ENCODE measurements at places on chromosomes 2 and 18.

- no peak for DNase-seq
- H3K4me1 ChIP-seq: peaks cover 8% of the 10 kb centered on the region
- no peaks in the 10 kb centered on the region for H3K36me3 ChIP-seq
- no peak overlapping the region for H3K4me3 ChIP-seq
- no peak overlapping the region for H3K27ac ChIP-seq
These were observed 6.6 kb downstream of the KLHL30 start for GRCh38 chr2:238145046-238145445.

GRCh38 chr2:230879271-230879882, 14.6 kb downstream of the ITM2C start:
- H3K27me3 ChIP-seq: no peaks in the 10 kb centered on the region
- peaks cover 47% of the 10 kb centered on the region for H3K36me3 ChIP-seq
- no peaks in the 10 kb centered on the region for H3K4me1 ChIP-seq
- no peak overlapping the region for H3K27ac ChIP-seq
- H3K4me3 ChIP-seq: no peak overlapping the region

GRCh38 chr2:48328942-48329723, 200.8 kb upstream of the STON1 start:
- H3K4me3 ChIP-seq: no peak overlapping the region
- DNase-seq: no peak
- no peaks in the 10 kb centered on the region for H3K27me3 ChIP-seq
- H3K4me1 ChIP-seq: peaks cover 9% of the 10 kb centered on the region

- H3K4me1 ChIP-seq: no peaks in the 10 kb centered on the region
- H3K36me3 ChIP-seq: no peaks in the 10 kb centered on the region
- no peaks in the 10 kb centered on the region for H3K27me3 ChIP-seq
- no peak overlapping the region for H3K4me3 ChIP-seq
These were observed 84.0 kb upstream of the TMEM200C start for GRCh38 chr18:5979176-5979888.

GRCh38 chr2:218975060-218975777, 9.8 kb downstream of the FEV start:
- peaks cover 45% of the 10 kb centered on the region for H3K27me3 ChIP-seq
- no peaks in the 10 kb centered on the region for H3K36me3 ChIP-seq
- no peak for DNase-seq
- H3K4me3 ChIP-seq: no peak overlapping the region
- H3K27ac ChIP-seq: no peak overlapping the region

GRCh38 chr2:218391202-218391601, 8.5 kb upstream of the CTDSP1 start:
- no peaks in the 10 kb centered on the region for H3K36me3 ChIP-seq
- DNase-seq: no peak
- H3K4me1 ChIP-seq: no peaks in the 10 kb centered on the region
- no peaks in the 10 kb centered on the region for H3K27me3 ChIP-seq

DNA sequence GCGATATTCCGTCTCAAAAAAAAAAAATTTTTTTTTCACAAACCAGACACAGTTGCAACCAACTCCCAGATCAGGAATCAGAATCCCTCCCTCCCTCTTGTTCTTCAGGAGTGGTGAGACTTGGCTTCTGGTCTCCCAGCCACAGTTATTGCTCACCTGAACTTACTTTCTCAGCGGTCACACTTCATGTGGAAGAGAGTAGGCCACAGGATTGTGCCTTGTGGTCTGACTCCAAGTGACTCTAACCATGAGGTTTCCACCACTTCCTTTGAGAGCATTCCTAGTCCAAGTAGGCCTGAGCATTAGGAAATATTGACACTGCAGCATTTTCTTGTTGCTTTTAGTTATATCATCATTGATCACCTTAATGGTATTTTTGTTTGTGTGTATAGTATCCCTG, 12.1 kb downstream of the FMNL2 start:
- H3K4me3 ChIP-seq: no peak overlapping the region
- H3K4me1 ChIP-seq: no peaks in the 10 kb centered on the region
- no peak overlapping the region for H3K27ac ChIP-seq
- no peaks in the 10 kb centered on the region for H3K27me3 ChIP-seq
- H3K36me3 ChIP-seq: no peaks in the 10 kb centered on the region

- no peaks in the 10 kb centered on the region for H3K36me3 ChIP-seq
- no peaks in the 10 kb centered on the region for H3K27me3 ChIP-seq
- no peaks in the 10 kb centered on the region for H3K4me1 ChIP-seq
These were observed 4.6 kb upstream of the LTBP1 start for GRCh38 chr2:32941944-32942690.

DNA sequence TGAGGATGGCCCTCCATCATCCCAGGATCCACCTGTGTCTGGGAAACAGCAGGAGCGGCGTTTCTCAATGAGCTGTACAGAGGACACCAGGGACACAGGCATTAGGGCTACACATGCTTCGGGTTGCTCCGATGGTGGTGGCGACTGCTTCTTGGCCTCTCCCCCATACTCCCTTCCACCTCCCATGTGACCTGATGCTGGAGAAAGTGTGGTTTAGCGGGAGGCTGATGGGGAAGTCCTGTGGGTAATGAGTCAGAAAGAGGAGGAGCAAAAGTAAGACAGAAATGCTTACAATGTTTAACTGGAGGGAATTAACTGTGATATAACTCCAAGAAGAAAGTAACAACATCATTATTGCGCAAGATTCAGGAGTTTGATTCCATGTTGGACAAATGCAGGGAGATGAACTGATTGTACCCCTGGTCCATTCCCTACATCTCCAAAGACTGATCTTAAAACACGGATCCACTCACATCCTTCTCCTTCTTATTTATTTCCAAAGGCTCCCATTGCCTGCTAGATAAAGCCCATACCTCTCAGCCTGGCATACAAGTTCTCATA, 186.6 kb downstream of the NRP2 start:
- no peaks in the 10 kb centered on the region for H3K36me3 ChIP-seq
- no peak for DNase-seq
- no peak overlapping the region for H3K4me3 ChIP-seq
- H3K27me3 ChIP-seq: no peaks in the 10 kb centered on the region
- H3K27ac ChIP-seq: no peak overlapping the region

GRCh38 chr2:195727106-195727505, 70.1 kb downstream of the SLC39A10 start:
- no peaks in the 10 kb centered on the region for H3K27me3 ChIP-seq
- no peaks in the 10 kb centered on the region for H3K36me3 ChIP-seq
- no peak overlapping the region for H3K27ac ChIP-seq
- no peak overlapping the region for H3K4me3 ChIP-seq
- DNase-seq: no peak

DNA sequence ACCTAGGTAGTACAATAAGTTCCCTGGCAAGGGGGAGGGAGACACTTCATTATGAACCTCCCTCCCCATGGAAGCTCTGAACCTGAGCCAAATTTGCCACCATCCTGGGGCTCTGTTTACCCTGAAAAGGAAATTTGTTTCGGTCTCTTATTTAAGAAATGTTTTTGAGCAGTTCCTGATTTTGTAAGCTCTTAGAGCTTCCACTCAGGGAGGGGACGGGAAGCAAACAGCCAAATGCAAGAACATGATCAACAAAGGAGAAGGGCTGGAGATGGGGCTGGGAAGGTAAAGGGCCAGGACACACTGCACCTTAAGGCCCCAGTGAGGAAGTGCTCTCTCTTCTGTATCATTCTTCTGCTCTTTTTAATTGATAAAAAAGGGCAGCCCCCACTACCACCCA, 117.9 kb downstream of the NRP2 start:
- H3K27ac ChIP-seq: peak overlapping the region; percentile 94
- peaks cover 7% of the 10 kb centered on the region for H3K36me3 ChIP-seq
- no peak overlapping the region for H3K4me3 ChIP-seq
- no peaks in the 10 kb centered on the region for H3K27me3 ChIP-seq
- peaks cover 66% of the 10 kb centered on the region for H3K4me1 ChIP-seq

DNA sequence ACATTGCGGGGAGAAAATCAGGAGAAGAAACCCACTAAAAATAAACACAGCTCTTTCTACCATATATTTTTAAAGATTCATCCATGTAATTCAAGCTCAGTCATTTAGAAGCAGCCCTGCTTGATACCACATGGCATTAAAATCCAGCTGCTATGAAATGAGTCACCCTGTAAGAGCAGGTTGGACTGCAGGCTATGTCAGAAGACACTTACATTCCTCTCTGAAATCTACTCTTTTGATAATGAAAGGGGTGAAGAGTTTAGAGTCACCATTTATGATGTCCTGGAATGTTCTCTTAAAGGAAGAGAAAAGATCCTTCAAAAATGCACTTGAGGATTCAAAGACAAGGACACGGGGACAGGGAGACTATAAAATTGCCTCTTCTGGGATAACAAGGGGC, 100.6 kb upstream of the APCDD1 start:
- H3K4me3 ChIP-seq: no peak overlapping the region
- peak overlapping the region; percentile 47 for H3K27ac ChIP-seq
- H3K27me3 ChIP-seq: no peaks in the 10 kb centered on the region
- no peaks in the 10 kb centered on the region for H3K36me3 ChIP-seq
- H3K4me1 ChIP-seq: peaks cover 17% of the 10 kb centered on the region

- no peaks in the 10 kb centered on the region for H3K36me3 ChIP-seq
- no peaks in the 10 kb centered on the region for H3K4me1 ChIP-seq
- no peak overlapping the region for H3K27ac ChIP-seq
- H3K4me3 ChIP-seq: no peak overlapping the region
These were observed 26.4 kb upstream of the GALR1 start for GRCh38 chr18:77223221-77223639.

DNA sequence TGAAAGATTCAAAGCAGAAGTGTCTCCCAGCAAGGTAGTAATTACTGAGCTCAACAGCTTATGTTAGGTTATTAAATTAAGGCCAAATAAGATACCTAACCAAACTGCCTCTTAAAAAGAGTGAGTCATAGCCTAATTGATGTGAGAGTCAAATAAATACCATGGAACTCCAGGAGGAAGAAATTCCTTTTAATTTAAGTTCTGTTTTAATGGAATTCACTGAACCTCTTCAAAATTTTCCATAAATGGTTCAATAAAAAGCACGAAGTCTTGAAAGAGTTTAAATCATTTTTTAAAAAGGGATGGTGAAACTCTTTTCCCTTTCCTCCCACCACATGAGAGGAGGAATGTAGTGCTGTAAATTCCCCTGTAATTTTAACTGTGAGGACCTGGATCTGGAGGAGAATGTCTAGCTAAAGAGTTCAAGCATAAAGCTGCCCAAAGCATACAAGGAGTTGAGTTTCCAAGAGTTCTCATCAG, 180.8 kb upstream of the MMADHC start:
- no peaks in the 10 kb centered on the region for H3K27me3 ChIP-seq
- no peaks in the 10 kb centered on the region for H3K36me3 ChIP-seq
- DNase-seq: no peak
- H3K4me3 ChIP-seq: no peak overlapping the region
- peak overlapping the region; percentile 23 for H3K27ac ChIP-seq

DNA sequence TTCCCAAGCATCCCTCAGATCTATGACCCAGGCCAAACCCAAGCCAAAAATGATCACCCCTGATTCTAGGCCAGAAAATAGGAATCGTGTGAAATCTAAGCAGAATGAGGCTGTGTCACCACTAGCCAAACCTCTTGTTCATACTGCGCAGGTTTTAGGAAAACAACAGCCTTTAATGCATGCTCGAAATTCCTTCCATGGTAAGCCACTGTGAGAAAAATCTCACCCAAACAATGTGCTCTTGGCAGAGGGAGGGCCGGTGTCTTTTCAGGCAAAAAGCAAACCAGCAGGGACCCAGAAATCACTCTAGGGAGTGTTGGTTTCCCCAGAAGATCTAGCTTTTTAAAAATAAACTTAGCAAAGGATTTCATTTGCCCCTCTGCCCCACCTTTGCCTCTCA, 71.2 kb upstream of the FOSL2 start:
- H3K4me3 ChIP-seq: no peak overlapping the region
- no peaks in the 10 kb centered on the region for H3K27me3 ChIP-seq
- no peaks in the 10 kb centered on the region for H3K36me3 ChIP-seq
- H3K4me1 ChIP-seq: no peaks in the 10 kb centered on the region

DNA sequence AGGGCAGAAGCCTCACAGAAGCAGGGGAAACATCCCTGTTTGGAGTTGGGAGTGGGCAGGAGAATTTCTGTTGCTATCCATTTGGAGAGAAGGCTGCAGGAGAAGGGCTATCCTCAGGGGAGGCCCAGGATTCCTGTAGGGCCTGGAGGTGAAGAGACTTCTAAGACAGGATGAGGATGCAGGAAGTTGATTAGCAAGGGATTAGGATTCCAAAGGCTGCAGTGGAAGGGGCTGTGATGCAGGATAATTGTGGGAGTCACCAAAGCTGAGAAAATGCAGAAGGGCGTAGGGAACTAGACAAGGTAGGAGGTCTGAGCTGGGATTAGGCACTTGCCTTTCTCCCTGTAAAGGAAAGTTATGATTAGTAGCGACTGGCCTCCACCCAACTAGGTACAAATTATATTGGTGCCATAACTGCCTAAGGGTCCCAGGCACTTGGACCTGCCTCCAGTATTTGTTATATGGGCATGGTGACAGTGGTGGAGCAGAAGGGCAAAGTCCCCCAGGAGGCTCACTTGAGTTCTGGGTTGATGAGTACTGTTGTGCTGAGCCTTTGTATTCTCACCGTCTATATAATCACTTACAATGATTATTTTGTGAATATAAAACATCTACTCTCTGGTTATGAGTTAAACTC, 96.4 kb upstream of the MSTN start:
- no peak overlapping the region for H3K27ac ChIP-seq
- H3K27me3 ChIP-seq: no peaks in the 10 kb centered on the region
- H3K4me1 ChIP-seq: peaks cover 14% of the 10 kb centered on the region
- H3K4me3 ChIP-seq: no peak overlapping the region

DNA sequence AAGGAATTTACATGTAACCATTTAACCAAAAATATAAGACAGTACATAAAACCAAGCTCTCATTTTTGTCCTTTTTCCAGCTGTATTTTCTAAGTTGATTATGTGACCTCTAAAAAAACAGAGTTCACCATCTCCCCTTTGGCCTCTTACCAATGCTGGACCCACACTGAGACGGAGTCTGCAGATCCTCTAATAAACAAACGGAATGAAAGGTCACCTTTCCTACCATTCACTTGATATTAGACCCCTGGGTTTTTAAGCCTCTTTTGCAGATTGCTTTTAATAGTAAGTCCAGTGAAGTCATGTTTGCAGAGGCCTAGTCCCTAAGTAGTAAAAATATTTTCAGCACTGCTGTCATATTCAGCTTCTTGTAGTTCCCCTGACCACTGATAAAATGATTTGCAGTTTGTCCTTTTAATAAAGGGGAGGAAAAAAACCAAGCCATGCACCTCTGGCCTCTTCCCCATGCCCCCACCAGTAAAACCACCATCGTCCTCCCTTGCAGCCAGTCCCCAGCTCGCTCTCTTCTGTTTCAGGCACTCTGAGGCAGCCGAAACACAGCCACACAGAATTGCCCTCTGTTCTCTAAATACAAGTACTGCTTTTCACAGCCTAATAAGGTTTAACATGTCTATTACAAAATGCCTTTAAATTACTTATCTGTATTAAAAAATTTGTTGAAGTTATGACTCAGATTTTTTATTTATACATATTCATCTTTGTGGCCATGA, 427.5 kb downstream of the PARD3B start:
- H3K27ac ChIP-seq: no peak overlapping the region
- H3K4me1 ChIP-seq: peaks cover 15% of the 10 kb centered on the region
- no peaks in the 10 kb centered on the region for H3K36me3 ChIP-seq
- H3K27me3 ChIP-seq: no peaks in the 10 kb centered on the region
- no peak for DNase-seq

DNA sequence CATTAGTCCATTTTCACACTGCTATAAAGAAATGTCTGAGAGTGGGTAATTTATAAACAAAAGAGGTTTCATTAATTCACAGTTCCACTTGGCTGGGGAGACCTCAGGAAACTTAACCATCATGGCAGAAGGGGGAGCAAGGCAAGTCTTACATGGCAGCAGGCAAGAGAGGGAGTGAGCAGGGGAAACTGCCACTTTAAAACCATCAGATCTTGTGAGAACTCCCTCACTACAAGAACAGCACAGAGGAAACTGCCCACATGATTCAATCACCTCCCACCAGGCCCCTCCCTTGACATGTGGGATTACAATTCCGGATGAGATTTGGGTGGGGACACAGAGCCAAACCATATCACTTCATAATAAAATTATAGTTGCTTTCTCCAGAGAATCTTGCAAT, 365.5 kb upstream of the ID2 start:
- no peak overlapping the region for H3K27ac ChIP-seq
- H3K36me3 ChIP-seq: no peaks in the 10 kb centered on the region
- H3K4me3 ChIP-seq: no peak overlapping the region
- no peaks in the 10 kb centered on the region for H3K4me1 ChIP-seq
- no peaks in the 10 kb centered on the region for H3K27me3 ChIP-seq
